ENCODE measurements at places on chromosomes 7 and 10.

- no peak for DNase-seq
These were observed 140.1 kb downstream of the ACTR3B start for GRCh38 chr7:152899548-152900109.

- DNase-seq = peak; percentile 18
These were observed 747 bp downstream of the GDI2 start for GRCh38 chr10:5812283-5813090.

GRCh38 chr10:30491204-30491915 is 57.4 kb downstream of the MAP3K8 start:
- no peak for DNase-seq

- DNase-seq = no peak
These were observed 31.4 kb upstream of the BTBD16 start for GRCh38 chr10:122239578-122240257.

GRCh38 chr7:30734497-30734896 is 17.4 kb upstream of the INMT start:
- DNase-seq = no peak

- no peak for DNase-seq
These were observed 49.6 kb upstream of the CHST15 start for GRCh38 chr10:124142960-124143359.

DNA sequence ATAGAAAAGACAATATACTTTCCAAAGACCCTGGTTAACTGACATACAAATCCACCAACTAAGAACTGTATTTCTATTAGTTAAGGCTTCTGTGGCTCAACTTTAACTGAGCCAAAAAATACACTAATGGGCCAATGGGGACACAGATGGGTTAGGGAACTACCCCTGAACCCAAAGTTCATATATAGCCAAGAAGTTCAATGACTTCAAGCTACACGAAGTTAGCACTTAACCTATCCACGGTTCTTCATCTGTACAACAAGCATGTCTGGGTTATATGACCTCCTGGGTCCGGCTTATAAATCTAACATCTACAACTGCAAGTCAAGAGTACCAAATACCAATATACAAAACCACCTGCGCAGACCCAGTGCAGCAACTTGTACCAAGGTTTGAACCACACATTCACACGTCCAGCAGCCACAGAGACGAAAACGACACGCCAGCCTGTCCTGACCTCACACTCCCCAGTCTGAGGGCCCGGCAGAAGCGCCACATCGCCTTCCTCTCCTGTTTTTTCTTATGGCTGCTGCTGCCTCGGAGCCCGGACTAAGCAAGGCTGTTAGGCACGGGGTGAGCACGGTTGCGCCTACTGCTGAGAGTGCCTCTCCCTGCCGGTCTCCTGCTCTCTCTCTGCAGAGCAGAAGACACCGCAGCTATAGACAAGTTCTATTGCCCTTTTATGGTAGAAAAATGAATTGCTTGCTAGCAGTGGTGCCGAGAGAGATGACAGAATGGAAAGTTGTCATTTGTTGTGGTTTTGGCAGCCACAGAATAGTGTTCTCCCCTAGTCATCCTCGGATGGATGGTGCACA is 86.3 kb downstream of the RNF216 start:
- peak; percentile 20 for DNase-seq

DNA sequence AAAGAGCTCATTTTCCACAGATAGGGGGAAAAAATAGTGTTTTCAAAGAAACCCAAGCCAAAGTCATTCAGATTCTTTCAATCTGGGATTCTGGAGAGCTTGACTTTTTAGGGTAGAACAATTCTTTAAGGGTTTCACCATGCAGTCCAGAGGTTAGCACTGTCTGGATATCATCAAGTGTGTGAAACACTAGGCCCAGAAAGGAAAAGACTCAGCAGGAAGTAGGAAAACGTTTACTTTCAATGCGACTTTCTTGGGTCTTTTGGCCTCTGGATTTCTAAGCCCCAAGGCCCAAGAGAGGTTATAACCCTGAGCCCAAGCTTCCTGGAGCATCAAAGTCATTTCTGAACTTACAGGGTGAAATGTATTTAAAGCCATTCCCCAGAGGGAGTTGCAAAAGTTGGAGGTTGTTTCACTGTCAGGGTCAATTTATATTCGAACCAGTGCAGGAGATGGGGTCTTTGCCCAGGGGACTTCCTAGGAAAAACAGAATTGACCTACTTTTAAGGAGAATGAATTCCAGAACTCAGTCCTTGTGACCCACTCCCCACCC is 158.0 kb downstream of the C7orf25 start:
- no peak for DNase-seq

- DNase-seq = no peak
These were observed 138.1 kb upstream of the UNC5B start for GRCh38 chr10:71074176-71074755.

- DNase-seq = no peak
These were observed 28.3 kb downstream of the STMP1 start for GRCh38 chr7:135690566-135690965.

DNA sequence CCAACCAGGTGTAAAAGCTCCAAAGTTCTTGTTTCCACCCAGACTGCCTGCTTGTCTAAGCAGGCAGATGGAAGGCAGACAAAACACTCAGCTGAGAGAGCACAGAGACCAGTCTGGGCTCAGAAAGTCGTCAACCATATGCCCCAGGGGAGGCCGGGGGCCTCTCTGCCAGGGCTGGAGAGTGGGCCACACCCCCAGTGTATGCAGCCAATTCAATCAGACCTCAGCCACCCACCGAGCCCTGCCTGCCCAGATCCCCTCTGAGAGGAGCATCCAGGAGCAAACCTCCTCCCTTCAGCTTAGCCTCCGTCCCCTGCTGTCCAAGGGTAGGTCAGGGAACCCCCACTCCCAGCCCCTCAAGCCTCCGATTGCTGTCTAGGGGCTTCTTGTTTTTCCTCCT is 196.3 kb downstream of the LSM5 start:
- no peak for DNase-seq

DNA sequence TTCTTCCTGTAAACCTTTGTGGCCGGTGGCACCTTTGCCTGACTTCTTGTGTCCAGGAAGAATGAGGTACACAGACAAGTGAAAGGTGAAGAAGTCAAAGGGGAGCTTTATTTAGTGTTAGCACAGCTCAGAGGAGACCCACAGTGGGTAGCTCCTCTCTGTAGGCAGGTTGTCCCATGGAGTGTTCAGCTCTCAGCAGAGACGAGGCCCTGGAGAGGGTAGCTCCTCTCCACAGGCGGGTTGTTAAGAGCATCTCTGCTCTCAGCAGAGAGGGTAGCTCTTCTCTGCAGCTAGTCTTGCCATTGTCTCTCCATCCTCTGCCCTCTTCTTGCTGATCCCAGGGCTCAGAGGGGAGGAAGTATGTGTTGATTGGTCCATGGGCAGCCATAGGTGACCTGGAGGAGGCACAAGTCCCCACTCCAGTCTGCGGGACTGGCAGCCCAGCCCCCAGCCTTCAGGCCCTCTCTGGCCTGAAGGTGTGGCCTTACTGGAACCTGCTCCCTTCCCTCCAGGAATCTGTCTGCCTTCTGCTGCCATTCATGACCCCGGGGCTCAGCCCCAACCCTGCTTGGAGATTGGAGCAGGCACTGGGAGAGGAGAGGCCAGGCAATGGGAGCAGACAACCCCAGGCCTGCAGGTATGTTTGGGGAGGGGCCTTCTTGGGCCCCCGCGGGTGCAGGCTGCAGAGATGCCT is 24.5 kb downstream of the HHEX start:
- no peak for DNase-seq

GRCh38 chr7:149838992-149839408 is 825 bp downstream of the ZNF862 start:
- no peak for DNase-seq

GRCh38 chr7:47308808-47309207 is 273.1 kb downstream of the TNS3 start:
- DNase-seq = no peak

GRCh38 chr10:61943674-61944378 is 42.3 kb downstream of the ARID5B start:
- peak; percentile 77 for DNase-seq

DNA sequence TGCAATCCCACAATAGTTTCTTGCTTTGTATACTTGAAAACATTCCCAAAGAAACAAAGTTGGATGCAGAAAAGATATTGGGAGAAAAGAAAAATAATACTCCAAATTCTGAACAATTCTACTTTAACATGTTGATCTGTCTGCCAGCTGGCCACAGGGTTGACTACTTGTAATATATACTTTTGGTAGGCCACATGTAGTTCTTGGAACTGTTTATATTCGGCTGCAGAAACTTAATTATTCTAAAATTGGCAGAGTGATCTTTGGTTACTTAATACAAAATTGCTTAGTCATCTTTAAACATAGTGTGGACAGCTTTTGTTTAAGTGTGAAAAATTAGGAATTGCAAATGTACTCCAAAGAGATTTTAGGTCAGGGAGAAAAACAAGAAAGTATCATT is 76.0 kb downstream of the CALD1 start:
- no peak for DNase-seq

GRCh38 chr7:74306730-74307469 is 17.7 kb downstream of the CLIP2 start:
- no peak for DNase-seq

DNA sequence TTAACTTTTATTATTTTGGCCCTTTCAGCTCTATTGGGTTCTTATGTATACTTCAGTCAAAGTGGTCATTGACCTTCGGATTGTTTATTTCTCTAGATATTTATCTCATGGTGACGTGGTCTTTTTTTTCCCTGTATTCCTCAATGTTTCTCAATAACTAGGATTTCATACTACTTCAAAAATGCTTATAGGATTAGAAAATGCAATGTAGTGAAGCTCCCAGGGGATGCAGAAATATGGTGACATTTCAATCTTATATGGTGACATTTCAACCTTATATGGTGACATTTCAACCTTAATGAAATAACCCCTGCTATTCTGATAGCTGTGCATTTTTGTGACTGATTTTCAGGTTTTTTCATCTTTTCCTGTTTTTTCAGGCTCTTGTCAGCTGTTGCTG is 51.4 kb downstream of the CHRM2 start:
- no peak for DNase-seq

- no peak for DNase-seq
These were observed 12.9 kb downstream of the PON2 start for GRCh38 chr7:95421847-95422444.

- DNase-seq = no peak
These were observed 37.1 kb downstream of the MASTL start for GRCh38 chr10:27192284-27192683.

DNA sequence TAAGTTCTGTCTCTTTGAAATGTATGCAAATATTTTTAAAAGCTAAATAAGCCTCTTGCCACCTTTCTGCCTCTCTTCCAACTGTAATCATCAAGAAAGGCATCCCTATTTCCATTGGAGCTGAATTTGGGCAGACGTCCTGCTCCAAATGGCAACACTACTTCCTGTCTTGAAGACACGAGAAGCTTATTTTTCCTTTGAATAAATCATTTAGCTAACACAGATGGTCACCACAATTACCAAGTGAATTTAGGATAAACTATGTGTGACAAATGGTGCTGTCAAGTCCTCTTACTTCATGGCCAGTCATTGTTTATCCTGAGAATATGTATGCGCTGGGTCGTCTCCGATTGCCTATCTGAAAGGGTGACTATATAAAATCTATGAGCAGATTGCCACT is 268.0 kb downstream of the ANKRD7 start:
- DNase-seq = no peak

GRCh38 chr10:3476186-3476585 is 303.6 kb upstream of the PITRM1 start:
- DNase-seq = no peak

DNA sequence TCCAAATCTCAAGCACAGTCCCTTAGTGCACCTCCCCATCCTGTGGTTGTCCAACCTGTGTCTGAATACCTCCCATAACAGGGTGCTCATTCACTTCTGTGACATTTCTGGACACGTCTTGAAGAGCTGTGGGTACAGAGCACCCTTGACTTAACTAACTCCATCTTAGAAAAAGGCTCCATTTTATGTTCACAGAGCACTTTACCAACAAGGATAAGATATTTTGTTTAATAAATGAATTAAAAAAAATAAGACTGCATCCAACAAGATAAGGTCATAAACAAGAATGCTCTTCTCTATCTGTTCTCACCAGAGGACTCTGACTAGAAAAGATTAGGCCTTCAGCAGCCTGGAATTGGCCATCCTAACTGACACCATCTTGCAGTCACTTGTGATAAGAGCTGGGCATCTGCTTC is 335.2 kb upstream of the ZNF32 start:
- DNase-seq = no peak

DNA sequence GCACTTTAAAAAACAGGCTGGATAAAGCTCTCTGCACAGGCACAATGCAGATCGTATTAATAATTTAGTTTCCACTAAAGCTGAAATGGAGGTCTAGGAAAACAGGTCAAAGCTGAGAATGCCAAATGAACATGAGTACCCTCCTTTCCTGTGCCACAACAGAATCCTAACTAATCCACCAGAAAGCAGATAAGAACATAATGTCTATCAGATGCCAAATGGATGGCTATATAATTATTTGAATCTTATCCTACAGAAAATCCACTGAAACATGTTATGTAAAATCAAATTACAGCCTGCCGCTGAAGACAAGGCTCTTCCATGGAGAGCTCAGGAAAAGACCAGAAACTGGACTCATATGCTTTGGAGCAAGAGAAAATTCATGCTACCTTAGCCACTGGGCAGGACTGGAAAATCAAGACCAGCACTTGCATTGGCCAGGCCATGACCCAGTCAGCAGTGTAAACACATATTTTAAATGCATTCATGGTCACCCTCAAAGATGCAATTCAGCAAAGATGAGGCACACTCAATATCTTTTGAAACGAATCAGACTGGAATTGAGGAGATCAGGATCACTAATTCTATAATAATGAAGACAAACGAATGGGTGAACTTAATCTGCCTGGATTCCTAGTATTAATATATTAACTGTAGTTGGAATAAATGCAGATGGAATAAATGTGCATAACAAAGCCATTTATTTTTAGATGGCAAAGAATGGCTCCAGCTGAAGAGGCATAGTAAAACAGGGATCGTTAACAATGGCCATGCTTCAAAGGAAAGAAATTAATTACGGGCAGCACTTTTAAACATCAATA is 13.2 kb downstream of the ANK3 start:
- no peak for DNase-seq

DNA sequence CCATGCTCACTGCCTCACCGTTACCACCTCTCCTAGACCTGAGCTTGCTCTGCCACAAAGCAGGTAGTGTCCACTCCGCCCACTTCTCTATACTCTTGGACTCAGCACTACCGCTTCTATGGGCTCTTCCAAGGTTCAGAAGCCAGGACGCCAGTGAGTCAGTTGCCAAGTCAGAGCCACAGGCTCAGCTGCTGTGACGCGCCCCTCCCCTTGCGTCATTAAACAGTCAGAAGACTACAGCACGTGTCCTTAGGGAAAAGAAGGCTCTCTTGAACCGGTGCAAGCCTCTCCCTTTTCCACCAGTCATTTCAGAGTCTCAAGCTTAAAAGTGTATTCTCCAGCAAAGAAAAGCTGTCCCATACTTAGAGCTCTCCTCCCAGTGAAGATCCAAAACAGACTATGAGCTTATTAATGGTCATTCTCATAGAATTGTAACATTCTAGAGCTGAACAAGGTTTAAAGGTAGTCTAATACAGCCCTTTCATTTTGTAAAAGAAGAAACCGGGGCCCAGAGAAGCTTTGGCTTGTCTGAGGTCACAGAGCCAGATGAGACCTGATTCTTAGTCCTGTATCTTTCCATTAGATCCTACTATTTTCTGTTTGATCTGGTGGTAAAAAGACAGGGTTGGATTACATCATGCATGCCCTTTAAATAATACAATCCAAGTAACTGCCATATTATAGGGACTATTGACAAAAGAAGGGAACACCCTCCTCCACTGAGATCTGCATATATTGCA is 40.9 kb upstream of the MET start:
- no peak for DNase-seq

GRCh38 chr10:11009471-11010308 is 8.0 kb upstream of the CELF2 start:
- DNase-seq = peak; percentile 23

GRCh38 chr10:86840498-86840897 is 84.1 kb downstream of the BMPR1A start:
- DNase-seq = no peak
